ENCODE measurements at places on chromosomes 16 and 17.

DNA sequence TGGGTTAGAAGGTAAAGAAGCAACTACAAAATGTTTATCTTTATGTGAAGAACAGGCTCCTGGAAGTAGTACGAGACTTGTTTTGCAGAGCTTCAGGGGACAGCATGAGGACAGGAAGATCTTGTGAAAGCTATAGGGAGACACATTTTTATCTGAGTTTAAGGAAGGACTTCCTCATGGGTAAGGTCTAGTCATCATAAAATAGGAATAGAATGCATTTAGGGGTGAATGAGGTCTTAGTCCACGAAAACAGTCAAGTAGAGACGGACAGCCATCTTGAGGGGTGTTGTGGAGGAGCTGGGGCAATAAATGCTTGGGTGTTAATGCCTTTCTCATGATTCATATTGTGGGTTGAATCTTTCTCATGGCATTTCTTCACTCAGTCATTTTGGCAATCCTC, 24.3 kb downstream of the KCNJ16 start:
- DNase-seq: no peak

DNA sequence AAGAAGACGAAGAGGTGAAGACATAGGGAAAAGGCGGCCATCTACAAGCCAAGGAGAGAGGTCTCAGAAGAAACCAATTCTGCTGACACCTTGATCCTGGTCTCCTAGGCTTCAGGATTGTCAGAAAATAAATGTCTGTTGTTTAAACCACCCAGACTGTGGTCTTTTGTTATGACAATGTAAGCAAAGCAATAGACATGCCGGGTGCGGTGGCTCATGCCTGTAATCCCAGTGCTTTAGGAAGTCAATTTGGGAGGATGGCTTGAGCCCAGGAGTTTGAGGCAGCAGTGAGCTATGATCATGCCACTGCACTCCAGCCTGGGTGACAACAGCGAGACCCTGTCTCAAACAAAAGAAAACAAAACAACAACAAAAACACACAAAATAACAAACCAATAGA, 64.4 kb downstream of the HAPSTR1 start:
- DNase-seq: no peak

GRCh38 chr17:43217614-43218087, 6.0 kb downstream of the TMEM106A start:
- DNase-seq: no peak

DNA sequence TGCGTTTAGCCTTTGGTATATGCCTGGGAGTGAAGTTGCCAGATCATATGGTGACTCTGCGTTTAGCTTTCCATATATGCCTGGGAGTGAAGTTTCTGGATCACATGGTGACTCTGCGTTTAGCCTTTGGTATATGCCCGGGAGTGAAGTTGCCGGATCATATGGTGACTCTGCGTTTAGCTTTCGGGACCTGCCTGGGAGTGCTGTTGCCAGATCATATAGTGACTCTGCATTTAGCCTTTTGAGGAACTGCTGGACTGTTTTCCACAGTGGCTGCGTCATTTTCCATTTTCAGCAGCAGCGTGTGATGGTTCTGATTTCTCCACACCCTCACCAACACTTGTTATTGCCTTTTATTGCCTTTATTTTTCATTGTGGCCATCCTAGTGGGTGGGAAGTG, 73.0 kb downstream of the OR1D5 start:
- no peak for DNase-seq

DNA sequence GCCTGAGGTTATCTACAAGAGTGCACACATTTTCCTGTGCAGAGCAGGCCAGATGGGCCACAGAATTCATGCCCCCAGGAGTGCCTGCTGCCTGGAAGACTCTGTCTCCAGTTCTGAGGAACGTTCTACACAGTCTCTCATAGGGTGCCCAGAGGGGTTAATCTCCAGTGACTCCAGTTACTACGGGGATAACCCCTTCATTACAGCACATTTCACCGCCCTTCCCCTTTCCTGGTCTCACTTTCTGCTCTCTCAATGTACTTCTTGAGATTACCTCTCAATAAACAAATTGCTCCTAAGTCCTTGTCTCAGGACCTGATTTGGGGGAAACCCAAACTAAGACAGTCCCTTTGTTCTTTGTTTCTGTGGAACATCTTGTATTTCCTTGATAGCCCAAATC, 5.7 kb downstream of the CD300H start:
- no peak for DNase-seq

GRCh38 chr17:11601661-11602060, 3.4 kb downstream of the DNAH9 start:
- no peak for DNase-seq

GRCh38 chr17:14469971-14470370, 169.1 kb downstream of the HS3ST3B1 start:
- no peak for DNase-seq

- DNase-seq: no peak
Observed at GRCh38 chr16:23026784-23027362, 122.4 kb downstream of the USP31 start.

DNA sequence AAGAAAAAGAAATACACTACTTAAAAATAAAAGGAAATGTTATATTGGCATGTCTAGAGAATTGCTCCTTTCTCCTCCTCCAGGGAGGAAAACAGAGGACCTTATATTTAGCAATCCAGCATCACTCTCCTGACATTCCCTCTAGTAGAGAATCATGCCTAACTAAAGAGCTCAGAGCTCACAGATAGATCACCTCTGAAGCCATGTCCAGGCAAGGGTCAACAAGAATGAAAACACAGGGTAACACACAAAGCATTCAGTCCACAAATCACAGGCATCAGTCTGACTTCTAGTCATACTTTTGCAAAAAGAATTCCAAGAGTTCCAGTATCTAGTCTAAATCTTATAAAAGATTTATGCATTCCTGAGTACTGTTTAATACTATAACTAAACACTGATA, 4.4 kb upstream of the HASPIN start:
- DNase-seq: no peak

DNA sequence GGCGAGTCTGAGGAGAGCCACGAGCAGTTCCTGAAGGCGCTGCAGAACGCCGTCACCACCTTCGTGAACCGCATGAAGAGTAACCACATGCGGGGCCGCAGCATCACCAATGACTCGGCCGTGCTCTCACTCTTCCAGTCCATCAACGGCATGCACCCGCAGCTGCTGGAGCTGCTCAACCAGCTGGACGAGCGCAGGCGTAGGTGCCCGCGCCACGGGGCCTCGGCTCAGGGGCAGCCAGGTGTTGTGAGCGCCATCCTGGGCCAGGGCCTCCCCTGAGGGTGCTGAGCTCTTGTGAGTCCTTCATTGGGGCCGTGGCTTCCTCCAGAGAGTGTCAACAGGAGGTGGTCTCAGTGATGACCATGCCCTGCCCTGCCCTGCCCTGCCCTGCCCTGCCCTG, 7.4 kb upstream of the MRPL12 start:
- DNase-seq: no peak

DNA sequence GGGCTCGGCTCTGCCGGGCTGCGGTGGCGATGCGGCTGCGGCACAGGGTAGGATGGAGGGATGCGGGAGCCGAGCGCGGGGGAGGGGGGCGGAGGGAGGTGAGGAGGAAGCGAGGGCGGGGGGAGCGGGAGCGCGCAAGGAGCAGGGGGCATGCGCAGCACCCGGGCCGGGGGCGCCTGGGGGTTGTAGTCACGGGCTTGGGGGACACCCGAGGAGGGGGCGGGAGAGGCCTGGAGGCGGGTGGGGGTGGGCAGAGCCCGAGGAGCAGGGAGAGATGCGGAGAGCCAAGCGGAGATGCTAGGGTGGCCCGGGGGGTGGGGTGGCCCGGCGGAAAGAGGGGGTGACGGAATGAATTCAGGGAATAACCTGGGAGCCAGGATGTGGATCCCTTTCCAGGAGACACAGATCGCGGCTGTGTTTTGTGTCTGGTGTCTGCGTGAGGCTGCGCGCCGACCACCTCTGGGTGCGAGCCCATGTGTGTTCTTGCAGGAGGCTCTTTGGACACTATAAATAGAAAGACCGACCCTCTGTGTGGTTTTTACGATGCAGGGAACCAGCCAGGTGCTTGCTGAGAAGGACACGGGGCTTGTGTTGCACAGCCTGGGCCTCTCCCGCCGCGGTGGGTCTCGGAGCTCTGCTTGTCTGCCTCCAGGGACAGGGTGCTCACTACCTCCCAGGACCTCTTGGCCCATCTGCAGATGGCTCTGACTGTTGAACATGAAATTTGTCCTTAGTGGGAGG, at the start of gene STX1B:
Gene STX1B, minus strand, starts transcription at position 54 of the 741 bp plus-strand sequence. CDS start 242 bp downstream, outside the sequence.
- peak; percentile 12 for DNase-seq

GRCh38 chr17:68102318-68102758, 66.8 kb downstream of the KPNA2 start:
- no peak for DNase-seq

- peak; percentile 81 for DNase-seq
Observed at GRCh38 chr17:43900183-43900857, 7.0 kb downstream of the MPP2 start.

- no peak for DNase-seq
Observed at GRCh38 chr16:17404941-17405689, 65.6 kb downstream of the XYLT1 start.

GRCh38 chr17:45425125-45425983, 7.3 kb downstream of the ARHGAP27 start:
- DNase-seq: no peak

- DNase-seq: no peak
Observed at GRCh38 chr16:85602402-85603202, 10.5 kb upstream of the GSE1 start.

DNA sequence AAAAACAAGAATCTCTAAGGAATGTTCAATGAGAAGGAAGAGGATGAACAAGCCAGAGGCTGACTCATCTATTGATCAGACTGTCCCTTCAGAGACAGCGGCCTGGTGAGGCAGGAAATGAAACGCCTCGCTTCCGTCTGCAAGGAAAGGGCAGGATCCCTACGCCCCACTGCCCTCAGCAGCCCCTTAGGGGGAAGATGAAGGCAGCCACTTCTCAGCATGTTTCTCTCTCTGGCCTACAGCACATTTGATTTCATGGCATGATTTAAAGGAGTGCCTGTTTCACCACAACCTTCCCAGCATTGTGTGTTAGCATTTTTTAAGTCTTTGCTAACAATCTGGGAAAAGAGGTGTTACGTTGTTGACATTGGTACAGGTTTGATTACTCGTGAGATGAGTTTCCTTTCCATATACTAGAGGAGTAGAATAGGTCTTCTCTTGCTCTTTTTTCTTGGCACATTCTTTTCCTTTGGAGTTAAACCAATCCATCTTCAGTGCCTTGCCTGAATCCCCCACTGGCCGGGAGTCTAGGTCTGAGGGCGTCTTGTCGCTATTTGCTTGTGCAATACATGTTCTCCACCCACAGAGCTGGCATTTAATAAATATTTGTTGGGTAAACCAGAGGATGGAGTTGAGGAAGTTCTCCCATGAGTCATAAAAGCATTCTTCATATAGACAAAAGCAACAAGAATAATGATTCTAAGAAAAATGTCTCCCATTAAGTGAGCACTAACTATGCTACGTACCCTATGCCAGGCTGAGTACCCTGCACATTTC, 47.4 kb downstream of the RBFOX3 start:
- DNase-seq: no peak

GRCh38 chr17:82832411-82832810, 7.4 kb downstream of the ZNF750 start:
- no peak for DNase-seq

DNA sequence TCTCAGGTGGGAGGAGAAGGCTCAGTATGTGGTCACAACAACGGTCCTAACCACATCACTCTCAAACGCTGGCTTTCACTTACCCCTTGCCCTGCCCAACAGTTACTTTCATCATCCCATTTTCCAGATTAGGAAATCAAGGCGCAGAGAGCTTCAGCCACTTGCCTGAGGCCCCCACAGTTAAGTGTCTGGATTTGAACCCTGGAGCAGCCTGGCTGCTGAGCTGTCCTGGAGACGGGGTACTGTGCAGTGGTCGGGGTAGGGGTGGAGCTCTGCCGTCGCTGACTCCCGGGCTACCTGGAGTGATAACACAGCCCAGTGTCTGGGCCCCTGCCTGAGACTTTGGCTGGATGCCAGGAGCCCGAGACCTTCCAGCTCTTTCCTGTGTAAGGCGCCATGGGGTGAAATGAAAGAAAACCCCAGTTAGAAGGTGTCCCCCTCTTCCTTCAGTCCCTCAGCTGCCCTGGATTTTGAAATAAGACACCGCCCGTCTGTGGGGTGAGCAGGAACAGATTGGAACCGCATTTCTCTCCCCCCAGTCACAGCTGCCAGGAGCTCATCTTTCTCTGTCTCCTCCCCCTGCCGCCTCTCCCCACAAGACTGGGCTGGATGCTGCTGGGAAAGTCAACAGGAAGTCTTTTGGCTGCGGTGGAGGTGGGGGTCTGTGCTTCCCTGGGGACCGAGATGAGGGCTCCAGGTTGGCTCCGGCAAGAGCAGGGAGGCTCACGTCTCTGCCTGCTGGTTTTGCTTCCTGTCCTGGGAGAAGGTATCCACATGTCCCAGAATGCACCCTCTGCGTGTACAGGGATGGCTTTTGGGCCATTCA, 280.2 kb downstream of the SEC14L1 start:
- no peak for DNase-seq

- no peak for DNase-seq
Observed at GRCh38 chr16:49311823-49312222, 30.2 kb upstream of the CBLN1 start.

DNA sequence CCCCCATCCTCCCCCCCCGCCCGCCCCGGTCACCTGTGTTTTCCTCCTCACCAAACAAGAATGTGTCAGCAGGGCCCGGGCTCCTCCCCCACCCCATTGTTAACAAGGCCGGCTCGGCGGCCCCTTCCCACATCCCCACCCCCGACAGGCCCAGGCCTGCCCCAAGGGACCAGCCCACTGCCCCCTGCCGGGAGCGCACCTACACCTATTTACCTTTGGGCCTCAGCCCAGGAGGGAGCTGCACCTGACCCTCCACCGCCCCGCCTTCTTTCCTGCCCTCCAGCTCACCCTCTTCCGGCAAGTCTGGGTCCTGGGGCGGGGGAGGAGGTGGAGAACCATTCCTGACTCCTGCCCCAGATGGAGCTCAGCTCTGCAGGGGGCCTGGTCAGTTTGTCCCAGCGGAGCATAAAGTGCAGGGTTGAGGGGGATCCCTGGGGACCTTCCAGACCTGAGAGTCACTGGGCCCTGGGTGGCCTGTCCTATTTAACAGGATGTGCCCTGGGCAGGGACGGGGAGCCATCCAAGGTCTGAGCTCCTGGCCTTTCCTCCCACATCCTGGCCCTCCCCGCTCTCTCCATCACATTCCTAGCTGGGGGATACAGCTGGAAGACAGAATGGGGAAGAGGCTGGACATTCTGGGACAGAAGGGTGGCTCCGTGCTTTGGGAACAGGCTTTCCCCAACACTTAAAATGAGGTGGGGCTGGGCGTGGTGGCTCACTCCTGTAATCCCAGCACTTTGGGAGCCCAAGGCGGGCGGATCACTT, 8.3 kb downstream of the FOXJ1 start:
- no peak for DNase-seq

GRCh38 chr17:57569853-57570252, 175.2 kb downstream of the CCDC182 start:
- DNase-seq: no peak

GRCh38 chr16:73036074-73036826, 11.7 kb downstream of the ZFHX3 start:
- no peak for DNase-seq
